ENCODE measurements at places on chromosomes 1 and 21. TPM values are rescaled to one million over a fixed set of nuclear protein-coding genes. Genes with fewer than 3 reads are reported as not detected.

The RAB7B gene
- 0.66 TPM for total RNA-seq

The TARDBP gene
- 132 TPM for total RNA-seq

The SPRR2B gene
- total RNA-seq = not detected

The LCE1E gene
- not detected for total RNA-seq

The UBL4B gene
- not detected for total RNA-seq

DNA sequence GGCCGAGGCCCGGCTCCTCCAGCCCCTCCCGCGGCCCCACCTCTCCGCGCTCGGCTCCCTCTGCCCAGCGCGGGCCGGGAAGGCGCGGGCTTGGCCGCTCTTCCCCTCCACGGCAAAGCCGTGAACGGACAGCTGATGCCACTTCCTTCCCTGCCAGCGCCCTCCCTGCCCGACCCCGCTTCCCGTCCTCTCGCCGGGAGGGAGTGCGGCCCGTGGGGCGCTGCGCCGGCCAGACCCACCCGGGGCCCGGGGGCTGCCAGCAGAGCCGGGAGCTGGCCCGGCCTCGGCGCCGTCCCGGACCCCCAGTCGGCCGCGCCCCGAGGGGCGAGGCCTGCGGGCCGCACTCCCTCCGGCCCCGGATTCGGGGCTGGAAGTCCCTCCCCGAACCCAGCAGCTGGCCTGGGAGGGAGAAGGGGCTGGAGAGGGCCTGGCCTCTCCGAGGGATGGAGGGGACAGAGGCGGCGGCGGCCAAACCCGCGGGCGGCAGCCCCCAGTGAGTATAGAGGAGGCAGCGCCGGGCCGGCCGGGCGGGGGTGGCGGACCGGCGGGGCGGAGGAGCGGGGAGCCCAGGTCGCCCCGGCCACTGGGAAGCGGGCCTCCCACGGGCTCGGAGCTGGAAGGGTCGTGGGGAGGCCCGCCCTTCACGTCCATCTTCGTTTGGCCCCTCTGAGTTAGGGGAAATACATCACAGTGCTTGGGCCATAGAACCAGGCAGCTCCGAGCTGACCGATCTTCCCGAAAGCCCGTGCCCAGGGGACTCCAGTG lies at the start of gene KIAA1614:
Gene KIAA1614 (plus strand): TSS at position 97 of the 765 bp plus-strand sequence. CDS start 347 bp downstream, at position 444.
- peak; percentile 50 for DNase-seq

DNA sequence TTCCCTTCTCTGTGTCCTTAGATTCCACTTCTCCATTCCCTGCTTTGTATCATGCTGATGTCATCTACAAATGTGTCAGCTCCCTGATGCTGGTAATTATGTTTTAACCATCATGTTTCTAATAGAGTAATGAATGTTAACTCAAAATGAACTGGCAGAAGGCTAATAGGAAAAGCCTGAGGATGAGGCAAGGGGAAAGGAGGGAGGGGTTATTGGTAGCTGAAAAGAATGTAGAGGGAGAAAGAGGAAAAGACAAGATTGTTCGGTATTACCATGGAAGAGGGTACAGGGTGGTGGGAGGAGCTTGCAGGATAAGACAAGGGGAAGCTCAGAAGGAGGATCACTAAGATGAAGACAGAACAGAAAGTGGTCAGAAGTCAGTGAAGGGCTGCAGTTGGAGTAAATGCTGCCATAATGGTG lies 150.9 kb downstream of the ZC3H11B start:
- no peak for DNase-seq

- no peak for DNase-seq
These were observed 102.4 kb downstream of the CNIH3 start for GRCh38 chr1:224718470-224719053.

DNA sequence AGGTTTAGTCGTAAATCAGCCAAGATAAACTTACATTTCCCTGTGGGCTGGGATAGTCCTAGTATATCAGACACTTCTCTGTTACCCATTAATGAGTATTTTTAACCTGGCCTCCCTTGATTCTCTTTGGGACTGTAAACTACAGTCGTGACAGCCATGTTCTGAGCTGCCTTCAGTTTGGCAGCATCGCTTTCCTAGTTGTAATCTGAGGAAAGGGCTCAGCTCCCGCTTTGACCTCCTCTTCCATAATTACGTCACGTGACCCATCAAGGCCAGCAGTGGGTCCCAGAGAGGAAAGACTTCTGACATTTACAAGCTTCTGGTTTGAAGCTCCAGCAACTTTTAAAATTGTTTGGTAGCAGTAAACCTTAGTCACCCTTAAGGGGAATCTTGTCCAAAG lies 34.6 kb upstream of the MTR start:
- DNase-seq = no peak

- DNase-seq = no peak
These were observed 88.6 kb upstream of the PKN2 start for GRCh38 chr1:88595355-88596002.

- DNase-seq = no peak
These were observed 3.8 kb downstream of the DDX59 start for GRCh38 chr1:200665861-200666260.

- DNase-seq = no peak
These were observed 542.1 kb downstream of the COL11A1 start for GRCh38 chr1:102566182-102566581.

GRCh38 chr1:161890574-161890973 lies 124.5 kb downstream of the ATF6 start:
- no peak for DNase-seq

- no peak for DNase-seq
These were observed 1.1 kb downstream of the CRCT1 start for GRCh38 chr1:152515434-152515783.

DNA sequence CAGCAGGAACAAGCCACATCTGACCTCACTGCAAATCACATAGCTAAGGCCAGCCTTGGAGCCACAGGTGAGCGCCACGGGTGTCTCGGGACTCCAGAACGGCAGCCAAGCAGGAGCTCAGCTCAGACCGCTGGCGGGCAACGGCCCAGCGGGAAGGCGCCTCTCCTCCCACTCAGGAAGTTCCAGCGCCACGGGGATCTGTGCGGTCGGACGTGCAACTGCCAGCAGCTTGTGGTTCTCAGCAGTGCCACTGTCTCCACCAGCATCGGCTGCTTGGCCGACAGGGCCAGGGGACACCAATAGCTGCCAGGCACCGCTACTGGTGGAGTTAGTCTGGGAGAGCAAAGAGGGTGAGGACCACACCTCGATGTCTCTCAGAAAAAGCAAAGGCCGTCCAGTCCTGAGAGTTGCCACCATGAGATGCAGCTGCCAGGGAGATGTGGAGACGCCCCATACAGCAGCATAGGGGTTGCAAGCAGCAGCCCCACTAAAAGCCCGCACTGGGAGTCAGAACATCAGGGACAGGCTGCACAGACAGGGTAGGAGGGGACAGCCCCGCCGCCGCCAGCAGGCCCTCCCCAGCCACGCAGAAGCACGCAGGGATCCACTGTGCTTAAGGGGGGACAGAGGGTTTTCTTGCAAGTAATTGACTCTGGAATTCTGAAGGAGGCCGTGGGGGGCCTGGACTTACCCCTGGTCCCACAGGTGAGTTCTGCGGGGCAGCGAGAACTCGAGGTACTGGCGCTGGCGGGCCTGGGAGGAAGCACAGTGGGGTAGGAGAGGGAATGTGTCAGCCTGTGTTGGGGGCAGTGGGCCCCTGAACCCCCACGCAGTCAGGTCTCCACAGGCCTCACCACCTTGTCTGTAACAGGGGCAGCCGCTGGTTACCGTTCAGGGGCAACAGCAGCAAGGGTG lies 83.5 kb downstream of the NPHP4 start:
- no peak for DNase-seq

DNA sequence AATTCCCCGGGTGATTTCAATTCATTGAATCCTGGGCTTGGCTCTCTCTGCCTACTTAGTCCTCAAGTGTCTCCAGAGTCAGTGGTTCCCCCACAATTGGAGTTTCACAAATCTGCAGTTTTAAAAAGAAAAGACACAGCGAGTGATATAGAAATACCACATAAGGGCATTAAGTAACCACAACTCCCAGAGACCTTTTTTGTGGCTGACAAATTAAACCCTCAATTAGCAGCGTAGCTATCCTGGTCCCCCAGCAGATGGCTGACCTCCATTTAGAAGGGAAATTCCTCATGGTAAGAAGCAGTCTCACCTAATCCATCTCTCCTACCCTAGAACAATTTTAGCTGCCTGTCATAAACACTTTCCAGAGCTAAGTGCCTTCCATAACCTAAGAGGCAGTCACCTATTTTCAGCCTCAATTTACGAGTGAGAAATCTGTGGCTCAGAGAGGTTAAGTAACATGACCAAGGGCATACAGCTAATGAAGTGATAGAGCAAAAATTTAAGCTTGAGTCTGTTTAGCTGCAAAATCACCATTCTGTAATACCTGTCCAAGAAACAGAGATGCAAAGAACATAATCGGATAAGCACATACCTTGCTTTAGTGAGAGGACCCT lies 56.0 kb upstream of the NBPF3 start:
- no peak for DNase-seq

DNA sequence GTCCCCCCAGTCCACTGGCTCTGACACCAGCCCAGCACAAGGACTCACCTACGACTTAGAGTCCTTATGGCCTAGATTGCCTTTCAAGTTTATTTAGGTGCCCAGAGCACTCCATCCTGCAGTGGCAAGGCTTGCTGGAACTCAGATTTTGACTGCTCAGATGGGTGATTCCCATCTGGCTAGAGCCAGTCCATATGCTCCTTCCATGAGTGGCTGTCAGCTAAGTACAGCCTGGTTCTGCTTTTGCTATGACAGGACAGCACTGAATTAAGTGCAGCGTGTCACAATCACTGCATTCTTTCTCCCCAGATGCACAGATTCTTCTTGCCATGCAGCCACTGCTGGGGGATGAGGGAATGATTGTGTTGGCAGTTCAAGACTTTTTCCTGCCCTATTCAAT lies 43.8 kb downstream of the GPR52 start:
- DNase-seq = no peak

DNA sequence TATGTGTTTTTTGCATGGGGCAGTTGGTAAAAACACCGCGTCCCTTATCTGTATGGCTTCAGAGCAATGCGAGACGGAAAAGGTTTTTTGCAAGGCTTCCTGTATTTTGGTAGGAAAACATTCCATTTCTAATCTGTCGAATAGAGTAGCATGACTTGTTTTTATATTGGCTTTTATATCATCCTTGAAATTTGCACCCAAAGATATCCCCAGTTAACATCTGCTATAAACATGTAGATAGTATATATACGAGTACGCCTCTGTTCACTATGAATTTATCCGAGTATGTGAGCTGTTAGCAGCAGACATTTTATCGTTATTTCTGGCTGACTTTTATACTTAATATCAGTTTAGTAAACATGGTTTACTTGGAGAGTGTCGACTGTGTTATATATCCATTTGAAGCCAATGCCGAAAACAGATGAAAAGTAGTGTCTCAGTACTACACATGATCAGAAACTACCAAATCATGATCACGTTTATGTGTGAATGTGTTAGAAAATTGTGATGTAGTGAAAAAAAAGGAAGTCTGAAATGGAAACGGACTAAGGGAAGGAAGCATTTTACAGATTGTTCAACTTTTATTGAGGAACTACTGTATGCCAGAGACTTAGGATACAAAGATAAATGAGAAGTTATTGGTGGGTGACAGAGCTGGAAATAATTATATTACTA lies 1.0 kb downstream of the LEPR start:
- no peak for DNase-seq

- no peak for DNase-seq
These were observed 156.2 kb downstream of the ZBTB18 start for GRCh38 chr1:244207042-244207934.

DNA sequence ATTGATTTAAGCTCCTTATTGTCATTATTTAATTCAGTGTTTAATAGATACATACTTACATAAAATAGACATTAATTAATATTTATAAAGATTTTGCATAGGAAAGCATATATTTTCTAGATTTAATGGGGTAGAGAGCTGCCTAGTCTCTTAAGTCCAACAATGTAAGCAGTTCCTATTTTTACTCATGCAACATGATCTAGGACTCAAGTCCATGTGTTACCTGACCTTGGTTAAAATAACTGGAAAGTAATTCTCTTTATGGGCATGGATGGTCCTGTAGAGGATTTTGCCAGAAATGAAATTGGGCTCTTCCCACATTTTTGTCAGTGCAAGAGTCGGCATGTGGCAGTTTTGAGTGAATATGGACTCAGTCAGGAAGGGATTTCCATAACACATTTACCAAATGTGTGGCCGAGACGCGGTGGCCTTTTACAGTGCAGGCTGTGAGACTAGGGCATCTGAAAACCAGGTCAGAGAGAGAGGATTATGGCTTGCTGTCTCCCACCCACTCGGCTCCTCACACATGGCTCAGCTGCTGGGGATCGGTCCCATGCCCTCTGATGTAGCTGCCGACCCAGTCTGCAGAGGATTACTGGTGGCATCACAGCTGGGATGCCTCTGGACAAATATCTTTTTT lies 6.2 kb upstream of the KIF1B start:
- DNase-seq = no peak

DNA sequence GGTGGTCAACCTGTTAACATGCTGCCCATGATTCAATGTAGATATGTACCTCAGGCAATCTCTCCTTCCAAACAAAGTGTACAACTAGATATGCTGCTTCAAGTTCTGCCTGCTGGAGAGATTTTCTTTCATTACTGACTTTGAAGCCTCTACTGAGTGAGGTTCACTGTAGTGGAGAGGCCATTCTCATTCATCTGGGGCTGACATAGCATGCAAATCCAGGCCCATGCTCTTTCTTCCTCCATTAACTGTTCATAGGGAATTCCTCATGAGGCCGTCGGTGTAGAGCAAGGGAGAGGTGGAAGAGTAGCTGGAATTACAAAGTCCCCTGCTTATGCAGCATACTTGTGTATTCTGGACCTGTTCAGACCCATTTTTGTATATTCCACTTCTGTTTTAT lies 38.6 kb downstream of the VANGL2 start:
- DNase-seq = no peak

Data from psoas muscle (tissue), 8 donors.